ENCODE measurements at places on chromosomes 12 and 14. TPM values are rescaled to one million over a fixed set of nuclear protein-coding genes. Genes with fewer than 3 reads are reported as not detected.

VDR gene
- 2.9 TPM for total RNA-seq

OAS1 gene
- 44.2 TPM for total RNA-seq

BHLHE41 gene
- total RNA-seq, result not detected

NYNRIN gene
- 0.22 TPM for total RNA-seq

LALBA gene
- total RNA-seq, result not detected

MSRB3 gene
- total RNA-seq, result 1.8 TPM

ZBTB1 gene
- total RNA-seq, result 167 TPM

TAS2R31 gene
- 4.2 TPM for total RNA-seq

ANKRD33 gene
- total RNA-seq, result not detected

DAO gene
- not detected for total RNA-seq

IL22 gene
- total RNA-seq, result not detected

GRCh38 chr12:26303418-26303817 lies 108.0 kb downstream of the SSPN start:
- H3K4me1 ChIP-seq, result peaks cover 1% of the 10 kb centered on the region
- no peak for DNase-seq
- H3K27ac ChIP-seq, result no peak overlapping the region
- no peaks in the 10 kb centered on the region for H3K27me3 ChIP-seq
- no peak overlapping the region for H3K4me3 ChIP-seq

GRCh38 chr12:88501972-88502938 lies 78.0 kb downstream of the KITLG start:
- H3K36me3 ChIP-seq, result no peaks in the 10 kb centered on the region
- H3K27me3 ChIP-seq, result no peaks in the 10 kb centered on the region
- no peak overlapping the region for H3K27ac ChIP-seq

- no peak overlapping the region for H3K4me3 ChIP-seq
- no peak overlapping the region for H3K27ac ChIP-seq
- no peak for DNase-seq
- no peaks in the 10 kb centered on the region for H3K27me3 ChIP-seq
- H3K36me3 ChIP-seq, result no peaks in the 10 kb centered on the region
Observed at GRCh38 chr12:19138551-19138950, 9.0 kb downstream of the PLEKHA5 start.

DNA sequence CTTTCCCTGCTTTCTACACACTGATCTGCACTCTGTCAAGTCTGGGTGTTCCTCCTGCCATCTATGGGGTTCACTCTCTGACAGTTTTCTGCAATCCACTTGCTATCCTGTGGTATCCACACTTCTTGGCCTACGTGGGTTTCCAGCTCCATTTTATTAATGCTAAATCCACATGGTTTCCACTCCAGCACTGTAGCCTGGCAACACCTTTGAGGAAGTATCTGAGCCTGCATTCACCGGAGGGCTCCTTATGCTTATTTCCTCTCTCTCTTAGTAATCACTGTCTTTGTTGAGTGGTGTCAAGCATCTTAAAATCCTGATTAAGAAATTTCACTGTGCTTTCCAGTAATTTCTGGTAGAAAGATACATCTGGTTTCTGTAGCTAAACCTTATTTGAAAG lies 703.7 kb downstream of the TMEM121 start:
- H3K4me3 ChIP-seq, result peak overlapping the region; percentile 6
- no peaks in the 10 kb centered on the region for H3K36me3 ChIP-seq
- peaks cover 13% of the 10 kb centered on the region for H3K4me1 ChIP-seq
- H3K27ac ChIP-seq, result no peak overlapping the region
- no peak for DNase-seq
- H3K27me3 ChIP-seq, result peaks cover 2% of the 10 kb centered on the region

GRCh38 chr12:6211421-6211869 lies 11.2 kb downstream of the CD9 start:
- H3K4me3 ChIP-seq, result no peak overlapping the region
- no peaks in the 10 kb centered on the region for H3K36me3 ChIP-seq
- H3K4me1 ChIP-seq, result no peaks in the 10 kb centered on the region
- H3K27me3 ChIP-seq, result no peaks in the 10 kb centered on the region
- no peak overlapping the region for H3K27ac ChIP-seq

GRCh38 chr14:98169170-98169587 lies 1102.8 kb downstream of the BCL11B start:
- DNase-seq, result no peak
- peak overlapping the region; percentile 1 for H3K4me3 ChIP-seq
- peaks cover 63% of the 10 kb centered on the region for H3K4me1 ChIP-seq
- H3K27ac ChIP-seq, result peak overlapping the region; percentile 52
- H3K36me3 ChIP-seq, result no peaks in the 10 kb centered on the region

DNA sequence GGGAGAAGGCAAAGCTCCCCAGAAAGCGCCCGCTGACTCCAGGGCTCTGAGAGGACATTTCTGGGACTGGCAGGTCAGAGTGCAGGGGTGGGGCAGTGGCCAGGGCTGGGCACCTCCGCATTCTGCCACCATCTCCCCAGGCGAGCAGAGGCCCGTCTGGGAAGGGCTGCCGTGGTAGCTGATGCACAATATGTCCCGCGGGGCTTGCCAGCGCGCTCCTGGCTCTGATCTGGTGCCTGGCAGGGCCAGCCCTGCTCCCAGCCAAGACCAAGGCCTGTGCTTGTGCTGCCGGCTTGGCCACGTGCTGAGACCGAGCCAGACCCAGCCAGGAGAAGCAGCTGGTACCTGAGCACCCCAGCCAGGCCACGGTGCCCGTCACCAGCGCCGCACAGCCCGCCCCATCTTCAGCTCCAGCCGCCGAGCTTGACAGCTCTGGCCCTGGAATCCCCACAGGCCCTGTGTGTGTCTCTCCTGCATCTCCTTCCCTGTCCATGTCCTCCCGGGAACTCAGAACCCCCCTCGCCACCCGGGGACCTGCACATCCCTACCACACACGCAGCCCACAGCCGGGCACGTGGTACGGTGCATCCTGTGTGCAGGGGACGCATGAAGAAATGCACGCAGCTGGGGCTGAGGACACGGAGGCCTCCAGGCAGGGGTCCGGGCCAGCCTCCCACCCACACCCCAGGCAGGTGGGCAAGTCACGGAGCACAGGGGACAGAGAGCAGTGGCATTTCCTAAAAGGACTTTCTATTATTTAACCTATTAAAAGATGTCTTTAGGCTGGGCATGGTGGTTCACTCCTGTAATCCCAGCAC lies 68.6 kb upstream of the C14orf180 start:
- H3K4me3 ChIP-seq, result no peak overlapping the region
- no peak for DNase-seq
- H3K27ac ChIP-seq, result no peak overlapping the region
- H3K36me3 ChIP-seq, result no peaks in the 10 kb centered on the region

DNA sequence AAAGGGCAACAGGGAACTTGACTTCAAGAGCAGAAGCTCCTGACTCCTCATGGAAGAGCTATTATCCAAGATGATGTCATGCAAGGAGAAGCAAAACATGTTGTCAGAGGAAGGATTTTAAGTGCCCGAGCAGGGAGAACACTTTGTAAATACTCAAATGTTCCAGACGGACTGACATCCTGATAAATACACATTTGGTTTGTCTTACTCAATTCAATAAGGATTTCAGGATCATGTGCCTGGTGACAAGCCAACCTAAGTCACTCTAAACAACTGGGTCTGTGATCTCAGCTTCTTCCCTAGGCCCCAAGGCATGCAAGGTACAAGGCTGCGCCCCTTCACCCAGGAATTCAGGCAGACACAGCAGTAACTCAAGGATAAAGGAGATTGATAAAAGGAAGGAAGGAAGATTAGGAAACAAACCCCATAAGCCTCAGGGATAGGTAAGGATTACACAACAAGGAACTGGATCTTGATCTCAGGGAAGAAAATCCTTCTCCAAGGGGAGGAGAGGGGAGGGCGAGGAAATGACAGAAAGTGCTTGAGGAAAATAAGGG lies 26.8 kb upstream of the CEBPE start:
- no peaks in the 10 kb centered on the region for H3K4me1 ChIP-seq
- H3K4me3 ChIP-seq, result no peak overlapping the region
- H3K27me3 ChIP-seq, result peaks cover 11% of the 10 kb centered on the region
- H3K27ac ChIP-seq, result no peak overlapping the region
- H3K36me3 ChIP-seq, result no peaks in the 10 kb centered on the region

DNA sequence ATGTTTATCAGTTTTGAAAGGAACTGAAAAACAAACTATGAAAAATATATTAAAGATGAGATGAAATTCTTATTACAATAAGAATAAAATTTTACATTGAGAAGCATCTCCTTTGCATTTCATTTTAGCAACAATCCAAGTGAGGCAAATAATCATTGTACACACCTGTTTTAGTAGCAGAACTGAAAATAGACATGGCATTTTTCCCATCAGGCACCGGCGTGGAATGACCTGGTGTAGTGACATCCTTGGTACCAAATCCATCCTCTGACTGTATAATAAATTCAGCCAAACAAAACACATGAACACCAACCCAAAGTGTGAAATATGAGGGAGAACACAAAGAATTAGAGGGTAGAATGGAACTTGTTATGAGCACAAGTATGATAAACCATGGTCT lies 271.4 kb downstream of the MED13L start:
- no peaks in the 10 kb centered on the region for H3K27me3 ChIP-seq
- no peaks in the 10 kb centered on the region for H3K4me1 ChIP-seq
- DNase-seq, result no peak
- no peak overlapping the region for H3K27ac ChIP-seq
- no peak overlapping the region for H3K4me3 ChIP-seq

- peaks cover 8% of the 10 kb centered on the region for H3K27me3 ChIP-seq
- no peak overlapping the region for H3K4me3 ChIP-seq
- H3K36me3 ChIP-seq, result no peaks in the 10 kb centered on the region
- H3K4me1 ChIP-seq, result no peaks in the 10 kb centered on the region
- DNase-seq, result peak; percentile 46
Observed at GRCh38 chr12:48165089-48165981, 8.0 kb upstream of the ASB8 start.

GRCh38 chr12:50626026-50626425 lies 121.2 kb downstream of the DIP2B start:
- H3K27ac ChIP-seq, result no peak overlapping the region
- peaks cover 36% of the 10 kb centered on the region for H3K4me1 ChIP-seq
- H3K27me3 ChIP-seq, result no peaks in the 10 kb centered on the region
- H3K36me3 ChIP-seq, result peaks cover 30% of the 10 kb centered on the region
- no peak for DNase-seq
- peak overlapping the region; percentile 9 for H3K4me3 ChIP-seq

- no peak overlapping the region for H3K4me3 ChIP-seq
- DNase-seq, result no peak
- H3K4me1 ChIP-seq, result no peaks in the 10 kb centered on the region
- no peak overlapping the region for H3K27ac ChIP-seq
- H3K27me3 ChIP-seq, result no peaks in the 10 kb centered on the region
Observed at GRCh38 chr12:109182041-109182839, 65.9 kb downstream of the ACACB start.

- no peaks in the 10 kb centered on the region for H3K36me3 ChIP-seq
- H3K27ac ChIP-seq, result no peak overlapping the region
- DNase-seq, result peak; percentile 50
- H3K4me1 ChIP-seq, result peaks cover 12% of the 10 kb centered on the region
- H3K27me3 ChIP-seq, result no peaks in the 10 kb centered on the region
Observed at GRCh38 chr12:46585854-46586621, 213.5 kb upstream of the SLC38A2 start.

DNA sequence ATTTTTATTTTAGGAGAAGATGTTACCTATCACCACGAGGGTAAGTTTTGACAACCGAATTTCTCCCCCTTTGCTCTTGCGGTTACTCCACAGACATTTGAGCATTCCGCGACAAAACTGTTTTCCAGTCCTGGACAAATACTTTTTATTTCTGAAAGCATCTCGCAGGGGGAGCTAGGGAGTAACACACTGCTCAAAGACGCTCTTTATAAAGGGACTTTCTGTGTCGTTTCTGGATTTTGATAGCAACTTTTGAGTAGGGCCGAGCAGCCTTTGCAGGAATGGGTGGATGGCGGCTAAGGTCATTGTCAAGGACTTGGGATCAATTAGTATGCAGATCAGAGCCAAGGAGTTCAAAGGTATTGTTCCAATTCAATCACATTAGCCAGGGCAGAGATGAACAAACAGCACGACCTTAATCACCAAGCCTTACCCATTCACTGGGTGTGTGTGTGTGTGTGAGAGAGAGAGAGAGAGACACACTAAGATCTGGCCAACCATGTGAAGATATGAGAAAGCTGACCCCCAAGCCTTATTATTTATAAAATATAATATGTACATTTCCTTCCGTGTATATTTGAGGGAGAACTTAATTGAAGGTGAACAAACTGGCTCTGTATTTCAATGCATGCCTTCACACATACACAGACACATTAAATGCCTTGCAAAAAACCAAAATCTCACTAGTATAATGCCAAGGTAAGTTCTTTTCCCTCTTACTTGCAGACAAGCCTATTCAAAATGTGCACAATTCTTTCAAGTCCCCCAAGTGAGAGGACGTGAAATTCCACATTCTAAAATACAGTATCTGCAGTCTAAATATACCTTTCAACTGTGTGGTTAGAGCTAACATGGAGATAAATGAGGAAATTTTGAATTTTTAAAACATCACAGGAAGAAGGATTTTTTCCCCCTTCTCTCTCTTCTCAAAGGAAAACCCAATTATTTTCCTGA lies 613.8 kb downstream of the VRK1 start:
- no peak for DNase-seq
- no peak overlapping the region for H3K27ac ChIP-seq
- peaks cover 33% of the 10 kb centered on the region for H3K4me1 ChIP-seq
- H3K4me3 ChIP-seq, result no peak overlapping the region

DNA sequence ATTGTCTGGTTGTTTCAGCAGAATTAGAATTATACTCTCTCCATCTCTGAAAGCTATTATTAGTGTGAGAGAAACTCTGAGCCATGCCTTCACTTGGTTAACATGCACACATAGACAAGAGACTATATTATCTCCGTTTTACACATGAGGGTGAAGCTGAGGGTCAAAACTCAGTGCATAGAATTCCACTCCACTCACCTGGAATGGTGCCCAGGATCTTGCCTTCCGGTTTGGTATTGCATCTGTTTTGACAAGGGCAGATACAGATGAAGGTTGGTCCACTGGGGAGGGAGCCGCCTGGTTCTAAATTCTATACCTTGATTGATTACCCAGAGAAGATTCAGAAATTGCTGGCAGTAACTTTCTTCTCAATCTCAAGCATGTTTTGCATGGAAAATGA lies 149.5 kb upstream of the PELI2 start:
- H3K4me1 ChIP-seq, result no peaks in the 10 kb centered on the region
- no peaks in the 10 kb centered on the region for H3K36me3 ChIP-seq
- no peak overlapping the region for H3K4me3 ChIP-seq
- no peak overlapping the region for H3K27ac ChIP-seq

- H3K36me3 ChIP-seq, result no peaks in the 10 kb centered on the region
- DNase-seq, result no peak
- H3K27me3 ChIP-seq, result no peaks in the 10 kb centered on the region
- no peak overlapping the region for H3K27ac ChIP-seq
- no peaks in the 10 kb centered on the region for H3K4me1 ChIP-seq
- H3K4me3 ChIP-seq, result no peak overlapping the region
Observed at GRCh38 chr12:2624543-2625288, 170.1 kb upstream of the FKBP4 start.

- DNase-seq, result peak; percentile 31
- peaks cover 65% of the 10 kb centered on the region for H3K4me1 ChIP-seq
- H3K27me3 ChIP-seq, result no peaks in the 10 kb centered on the region
- H3K4me3 ChIP-seq, result peak overlapping the region; percentile 90
- H3K27ac ChIP-seq, result peak overlapping the region; percentile 74
- H3K36me3 ChIP-seq, result no peaks in the 10 kb centered on the region
Observed at GRCh38 chr12:1592444-1593173, 1.8 kb downstream of the FBXL14 start.
